ENCODE measurements at places on chromosomes 2 and 18.
A peak's percentile ranks its signal among the peaks of the same experiment; 100 is the strongest.

- no peak for DNase-seq
Measured at GRCh38 chr2:238700506-238701340, 147.2 kb upstream of the TWIST2 start.

GRCh38 chr2:134334542-134335353, 80.9 kb downstream of the MGAT5 start:
- no peak for DNase-seq

- no peak for DNase-seq
Measured at GRCh38 chr2:65477590-65477989, 45.2 kb upstream of the SPRED2 start.

DNA sequence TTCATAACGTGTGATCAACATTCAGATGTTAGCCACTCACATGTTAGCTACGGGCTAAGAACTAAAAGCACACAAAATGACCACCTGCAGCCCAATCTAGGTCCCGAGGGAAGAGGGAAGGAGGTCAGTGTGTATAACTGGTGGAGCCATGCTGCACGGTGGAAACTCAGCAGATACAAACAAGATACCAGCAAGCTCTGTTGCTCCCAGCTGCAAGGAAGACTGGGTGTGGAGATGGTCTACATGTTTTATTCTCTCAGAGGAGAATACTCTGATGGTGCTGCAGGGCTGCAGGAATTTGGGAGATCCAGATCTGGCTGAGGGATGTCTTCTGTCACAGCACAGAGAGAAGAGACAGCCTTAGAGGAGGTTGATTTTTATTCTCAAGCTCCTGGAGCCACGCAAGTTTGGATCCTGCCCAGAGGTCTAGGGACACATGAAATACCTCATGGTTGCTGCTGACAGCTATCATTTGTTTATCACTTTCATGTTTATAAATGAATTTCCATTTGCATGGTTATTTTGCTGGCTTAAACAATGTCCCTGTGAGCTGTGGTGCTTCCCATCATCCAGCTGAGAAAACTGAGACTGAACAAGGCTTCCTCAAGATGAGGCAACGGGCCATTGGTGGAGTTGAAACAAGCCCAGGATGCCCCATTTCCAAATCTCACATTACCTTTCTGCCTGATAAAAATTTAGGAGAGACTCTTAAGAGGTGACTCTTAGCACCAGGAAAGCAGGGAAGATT, 30.9 kb downstream of the RNF144A start:
- DNase-seq, result no peak

GRCh38 chr2:218079943-218080913, 11.2 kb downstream of the RUFY4 start:
- DNase-seq, result no peak

DNA sequence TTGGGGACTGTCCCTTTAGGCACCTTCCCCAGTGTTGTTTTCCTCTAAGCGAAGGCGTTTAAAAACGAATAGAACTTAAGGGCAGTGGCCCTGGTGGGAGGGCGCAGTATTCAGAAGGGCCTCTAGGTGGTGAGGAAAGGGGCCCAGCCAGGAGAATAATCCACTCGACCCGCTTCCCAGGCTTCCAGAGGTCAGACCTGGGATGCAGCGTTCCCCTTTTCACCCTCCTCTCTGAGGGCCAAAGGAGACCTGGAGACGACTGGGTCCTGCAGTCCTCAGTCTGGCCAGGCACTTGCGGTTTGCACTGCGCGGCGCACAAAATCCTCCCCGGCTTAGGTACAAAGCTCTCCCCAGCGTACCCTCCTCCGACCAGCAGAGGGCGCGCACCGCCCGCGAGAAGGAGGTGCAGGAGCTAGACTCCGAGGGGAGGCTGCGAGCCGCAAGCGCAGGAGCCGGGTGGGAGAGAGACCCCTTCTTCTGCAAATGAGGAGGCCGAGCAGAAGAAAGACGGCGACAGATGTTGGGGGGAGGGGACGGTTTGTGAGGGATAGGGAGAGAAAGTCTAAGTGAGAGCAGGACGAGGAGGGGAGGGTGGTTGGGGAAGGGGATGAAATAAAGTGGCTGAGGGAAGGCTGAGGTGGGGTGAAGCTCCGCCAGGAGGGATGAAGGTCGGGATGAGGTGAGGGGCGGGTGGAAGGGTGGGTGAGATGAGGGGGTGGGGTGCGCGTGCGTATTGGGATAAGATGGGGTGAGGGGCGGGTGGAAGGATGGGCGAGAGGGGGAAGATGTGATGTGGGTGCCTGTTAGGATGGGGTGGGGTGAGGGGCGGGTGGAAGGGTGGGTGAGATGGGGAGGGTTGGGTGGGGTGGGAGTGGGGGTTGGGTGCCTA, 4.9 kb downstream of the FEV start:
- peak; percentile 94 for DNase-seq

- DNase-seq, result no peak
Measured at GRCh38 chr2:892892-893291, 57.8 kb upstream of the SNTG2 start.

DNA sequence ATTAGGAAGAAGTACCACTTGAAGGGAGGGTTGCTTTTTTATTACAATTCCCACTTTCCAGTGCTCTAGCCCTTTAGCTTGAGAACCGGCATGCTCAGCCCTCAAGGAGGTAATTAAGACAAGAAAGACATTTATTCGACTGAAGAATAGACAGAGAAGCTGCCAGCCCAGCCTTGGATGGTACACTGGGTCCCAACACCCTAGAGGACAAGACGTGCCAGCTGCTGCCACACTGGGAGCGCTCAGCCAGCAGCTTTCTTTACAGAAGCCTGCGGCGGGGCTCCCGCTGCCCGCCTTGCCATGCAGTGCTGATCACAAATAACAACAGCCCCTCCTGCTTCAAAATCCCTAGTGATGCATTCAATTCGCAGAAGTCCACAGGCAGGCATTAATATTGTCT, 746.3 kb upstream of the RAB6C start:
- no peak for DNase-seq

DNA sequence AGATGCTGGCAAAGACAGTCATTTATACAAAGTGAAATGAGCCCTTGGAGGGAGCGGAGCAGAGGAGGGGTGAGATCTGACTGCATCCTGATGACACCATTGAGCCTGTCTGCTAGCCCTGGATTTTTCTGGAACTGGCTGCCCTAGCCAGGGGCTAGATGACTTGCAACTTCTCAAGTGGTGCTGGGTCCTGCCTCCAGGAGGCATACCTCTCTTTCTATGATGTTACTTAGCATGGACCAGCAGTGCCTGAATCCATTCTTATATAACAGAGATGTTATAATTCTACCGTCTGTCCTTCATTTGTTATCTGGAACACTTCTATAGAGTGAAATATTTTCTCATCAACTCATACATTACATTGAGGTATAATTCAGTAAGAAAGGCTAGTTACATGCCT, 8.5 kb upstream of the TWIST2 start:
- DNase-seq, result no peak

- no peak for DNase-seq
Measured at GRCh38 chr18:59719544-59720181, 22.4 kb upstream of the CCBE1 start.

DNA sequence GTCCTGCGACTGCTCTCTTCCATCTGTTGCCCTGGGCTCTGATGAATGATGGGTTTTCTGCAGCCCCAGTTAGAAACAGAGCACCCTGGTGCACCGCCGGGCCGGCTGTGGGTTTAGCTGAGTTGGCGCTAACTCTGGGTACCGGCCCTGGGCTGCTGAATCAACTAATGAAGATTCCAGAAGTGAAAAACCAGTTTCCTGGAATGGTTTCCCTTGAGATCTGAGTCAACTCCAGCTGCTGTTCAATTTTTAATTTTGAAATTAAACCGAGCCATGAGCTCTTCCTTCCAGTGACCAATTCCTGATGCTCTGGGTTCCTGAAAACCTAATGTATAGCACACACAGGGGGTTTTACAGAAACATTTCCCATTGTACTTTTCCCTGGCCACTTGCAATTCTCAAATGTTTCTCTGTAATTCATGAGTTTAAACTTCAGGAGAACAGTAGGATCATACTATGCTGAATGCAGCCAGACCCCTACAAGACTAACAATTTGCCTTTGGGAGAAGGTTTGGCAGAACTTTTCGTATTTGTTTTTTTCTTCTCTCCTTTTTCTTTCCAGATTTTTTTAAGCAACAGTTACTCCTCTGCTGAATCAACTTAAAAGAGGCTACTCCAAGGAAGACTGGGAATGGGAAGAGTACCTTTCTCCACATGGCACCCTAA, 5.5 kb downstream of the COL6A3 start:
- no peak for DNase-seq

DNA sequence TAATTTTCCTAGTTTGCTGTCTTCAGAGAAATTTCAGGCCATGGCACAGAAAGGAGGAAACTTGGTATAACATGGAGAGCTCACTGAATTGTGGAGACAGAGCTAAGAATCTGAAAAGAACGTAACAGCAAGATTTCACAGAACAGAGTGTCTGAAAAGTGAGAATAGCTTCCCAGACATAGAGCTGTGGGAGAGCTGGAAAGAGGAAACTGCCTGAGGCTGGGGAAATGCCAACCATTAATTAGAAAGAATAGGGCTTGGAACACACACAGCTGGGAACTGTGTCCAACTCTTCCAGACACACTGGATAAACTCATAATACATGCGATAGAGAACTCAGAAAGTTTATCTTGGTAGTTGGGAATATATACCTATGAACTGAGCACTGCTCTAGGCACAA, 51.6 kb upstream of the KYNU start:
- DNase-seq, result no peak

DNA sequence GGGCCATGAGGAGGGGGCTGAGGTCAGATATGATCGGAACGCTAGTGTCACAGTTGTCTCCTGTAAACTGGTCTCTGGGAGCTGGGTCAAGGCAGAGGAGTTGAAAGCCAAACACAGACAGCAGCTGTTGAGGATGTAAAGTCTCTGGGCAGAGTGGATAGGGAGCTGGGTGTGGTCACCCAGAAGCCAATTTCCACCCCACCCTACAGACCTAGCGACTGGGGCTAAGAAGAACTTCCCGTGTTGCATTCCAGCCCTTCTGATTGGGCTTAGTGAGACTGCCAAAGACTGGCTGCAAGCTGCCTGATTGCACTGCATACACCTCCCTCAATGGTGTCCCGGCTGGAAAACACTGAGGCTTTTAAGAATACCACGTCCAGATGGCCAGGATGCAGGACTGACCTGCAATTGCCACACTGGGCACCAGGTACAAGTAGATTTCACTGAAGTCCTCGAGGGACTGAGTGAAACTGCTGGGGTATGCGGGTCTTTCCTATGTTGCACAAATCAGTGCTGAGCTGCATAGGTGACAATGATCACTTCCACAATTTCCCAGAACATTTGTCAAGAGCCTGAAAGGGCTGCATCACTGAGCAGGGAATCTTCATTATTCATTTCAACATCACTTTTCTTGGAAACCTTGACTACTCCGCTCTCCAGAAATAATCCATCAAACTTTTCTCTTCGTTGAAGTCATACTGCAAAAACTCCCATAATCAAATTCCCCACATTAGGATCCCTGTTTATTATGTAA, 43.1 kb upstream of the EML4 start:
- DNase-seq, result no peak

- DNase-seq, result no peak
Measured at GRCh38 chr2:160256507-160256906, 56.4 kb upstream of the ITGB6 start.

DNA sequence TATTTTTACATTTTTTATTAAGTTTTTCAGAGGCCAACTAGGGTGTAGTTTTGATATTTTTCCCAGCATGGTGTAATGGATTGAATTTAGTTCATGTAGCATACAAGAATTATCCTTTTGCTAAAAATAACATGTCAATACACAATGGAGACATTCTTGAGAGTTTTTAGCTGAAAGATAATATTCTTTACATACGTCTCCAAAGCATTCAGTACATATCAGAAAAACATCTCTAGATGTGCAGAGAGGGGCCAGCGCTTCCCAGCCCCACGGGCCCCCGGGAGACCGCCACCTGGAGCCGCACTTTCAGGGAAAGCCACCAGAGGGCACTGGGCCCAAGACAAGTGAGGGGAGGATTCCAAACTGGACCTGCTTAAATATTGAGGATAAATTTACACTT, 499.4 kb downstream of the GALR1 start:
- no peak for DNase-seq

DNA sequence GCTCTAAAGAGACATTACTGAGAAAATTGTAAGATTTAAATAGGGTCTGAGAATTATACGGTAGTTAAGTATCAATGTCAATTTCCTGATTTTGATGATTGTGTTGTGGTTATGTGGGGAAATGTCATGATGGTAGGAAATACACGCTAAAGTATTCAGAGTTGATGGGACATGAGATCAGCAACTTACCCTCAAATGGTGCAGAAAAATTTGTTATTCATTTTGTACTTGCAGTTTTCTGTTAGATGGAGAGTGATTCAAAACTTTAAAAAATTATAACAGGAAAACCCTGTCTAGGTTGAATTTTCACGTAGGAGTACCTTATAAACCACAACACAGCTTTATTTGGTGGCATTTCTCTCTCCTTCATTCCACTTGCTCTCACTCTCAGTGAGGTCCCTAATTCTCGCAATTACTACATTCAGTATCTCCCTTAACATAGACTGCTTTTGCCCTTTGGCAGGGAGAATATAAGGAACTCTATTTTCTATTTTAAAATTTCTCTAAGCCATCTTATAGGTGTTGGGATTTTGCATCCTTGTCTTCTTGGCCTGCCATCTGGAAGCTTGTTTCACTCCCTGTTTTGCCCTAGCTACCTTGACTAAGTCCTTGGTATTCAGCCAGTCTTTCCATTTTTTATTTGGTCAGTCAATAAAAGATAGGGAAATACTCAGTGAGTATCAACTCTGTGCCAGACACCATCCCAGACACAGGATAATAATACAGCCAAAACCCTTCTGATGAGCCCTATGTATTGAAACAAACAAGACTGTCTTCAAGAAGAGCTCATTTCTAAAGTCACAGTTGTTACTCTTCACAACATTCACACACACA, 550.6 kb upstream of the ACVR2A start:
- DNase-seq, result no peak

DNA sequence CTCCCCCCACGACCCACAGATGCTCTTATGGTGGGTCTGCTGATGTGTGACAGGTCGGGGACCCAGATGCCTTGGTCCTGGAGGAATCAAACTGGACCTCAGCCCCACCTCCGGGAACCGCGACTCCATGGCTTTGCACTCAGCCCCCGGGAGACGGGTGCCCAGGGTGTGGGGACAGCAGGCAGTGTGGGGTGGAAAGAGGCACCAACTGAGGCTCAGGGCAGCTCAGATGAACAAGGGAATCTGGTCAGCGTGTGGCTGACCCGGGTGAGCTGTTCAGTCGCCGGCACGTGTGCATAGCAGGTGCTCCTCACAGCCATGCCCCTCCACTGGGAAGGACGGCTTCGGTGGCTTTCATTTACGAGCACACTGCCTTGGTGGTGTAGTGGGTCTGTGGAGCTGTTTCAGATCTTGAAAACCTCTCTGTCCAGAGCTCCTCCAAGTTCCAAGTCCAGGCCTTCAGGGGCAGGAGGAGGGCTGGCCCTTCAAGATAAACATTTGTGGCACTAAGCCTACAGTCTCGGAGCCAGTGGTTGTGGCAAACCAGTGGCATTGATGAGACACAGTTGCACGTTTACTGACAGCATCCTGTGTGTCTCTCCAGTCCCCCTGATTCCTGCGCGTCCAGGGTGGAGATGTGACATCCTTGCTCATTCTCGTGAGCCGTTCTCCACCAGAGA, 471.2 kb upstream of the HS6ST1 start:
- no peak for DNase-seq

- no peak for DNase-seq
Measured at GRCh38 chr2:101149241-101150192, 1.7 kb downstream of the TBC1D8 start.

Measured in activated effector memory CD4-positive, alpha-beta T cell treated with anti-CD3 and anti-CD28 coated beads, Interleukin-2, amount 50 U/mL, for 16 hours (primary cell).